Lower leg skin (tissue), 4 donors: ENCODE measurements at places on chromosomes 4 and X. TPM values are rescaled to one million over a fixed set of nuclear protein-coding genes. Genes with fewer than 3 reads are reported as not detected.
A peak's percentile ranks its signal among the peaks of the same experiment; 100 is the strongest.

Gene OR13H1
- not detected for total RNA-seq

Gene RWDD4
- total RNA-seq: 8.5 TPM

Gene TEX13B
- not detected for total RNA-seq

Gene NWD2
- total RNA-seq: 2.8 TPM

- DNase-seq: peak; percentile 13
Measured at GRCh38 chrX:103817502-103817901, 14.6 kb downstream of the RAB9B start.

- no peak for DNase-seq
Measured at GRCh38 chrX:153903991-153904957, at the start of gene AVPR2. Gene AVPR2 (plus strand): TSS chrX:153904673. CDS start chrX:153905146, 473 bp downstream.

DNA sequence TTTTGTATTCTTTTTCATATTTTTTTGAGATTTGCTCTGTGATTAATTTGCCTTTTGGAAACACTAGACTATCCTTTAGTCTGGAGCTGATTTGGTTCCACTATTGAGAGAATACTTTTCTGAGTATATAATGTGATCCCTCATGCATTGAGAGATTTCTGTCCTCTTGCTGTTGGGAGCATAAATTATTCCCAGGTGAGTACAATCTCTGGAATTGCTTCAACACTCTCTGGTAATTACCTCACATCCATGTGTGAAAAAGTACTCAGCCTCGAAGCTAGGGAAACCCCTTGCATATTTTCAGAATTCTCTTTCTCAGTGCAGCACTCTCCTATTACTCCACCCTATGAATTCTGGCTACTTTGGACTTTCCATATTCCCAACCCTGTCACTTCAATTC is 550.0 kb downstream of the RAPGEF2 start:
- no peak for DNase-seq

- DNase-seq: no peak
Measured at GRCh38 chrX:110381216-110381615, 22.6 kb downstream of the RTL9 start.

GRCh38 chrX:554271-554670 is 76.3 kb upstream of the SHOX start:
- DNase-seq: no peak

GRCh38 chrX:40108959-40109287 is 11.2 kb upstream of the BCOR start:
- DNase-seq: peak; percentile 55

- no peak for DNase-seq
Measured at GRCh38 chr4:160570271-160570670, 1467.4 kb downstream of the RAPGEF2 start.
